NCI-H1092 (cell line): ENCODE measurements at places on chromosomes 16 and 17.
A peak's percentile ranks its signal among the peaks of the same experiment; 100 is the strongest.

DNA sequence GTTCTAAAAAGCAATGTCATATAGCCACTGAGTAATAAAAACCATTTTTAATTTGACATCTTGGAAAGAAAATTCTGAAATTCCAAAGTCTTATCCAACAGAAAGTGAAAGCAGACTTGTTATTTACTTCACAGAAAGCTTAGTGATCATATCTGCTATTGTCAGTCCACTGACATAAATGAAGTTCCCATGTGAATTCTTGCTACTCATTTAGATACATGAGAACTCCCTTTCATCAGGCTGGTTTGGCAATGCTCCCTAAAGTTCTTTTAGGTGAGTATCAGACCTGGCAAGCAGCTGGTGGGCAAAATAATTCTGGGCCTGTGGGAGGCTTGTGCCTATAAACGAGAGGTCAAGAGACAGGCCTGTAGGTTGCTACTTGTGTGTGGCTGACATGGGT is 23.4 kb downstream of the NME2 start:
- DNase-seq, result no peak

DNA sequence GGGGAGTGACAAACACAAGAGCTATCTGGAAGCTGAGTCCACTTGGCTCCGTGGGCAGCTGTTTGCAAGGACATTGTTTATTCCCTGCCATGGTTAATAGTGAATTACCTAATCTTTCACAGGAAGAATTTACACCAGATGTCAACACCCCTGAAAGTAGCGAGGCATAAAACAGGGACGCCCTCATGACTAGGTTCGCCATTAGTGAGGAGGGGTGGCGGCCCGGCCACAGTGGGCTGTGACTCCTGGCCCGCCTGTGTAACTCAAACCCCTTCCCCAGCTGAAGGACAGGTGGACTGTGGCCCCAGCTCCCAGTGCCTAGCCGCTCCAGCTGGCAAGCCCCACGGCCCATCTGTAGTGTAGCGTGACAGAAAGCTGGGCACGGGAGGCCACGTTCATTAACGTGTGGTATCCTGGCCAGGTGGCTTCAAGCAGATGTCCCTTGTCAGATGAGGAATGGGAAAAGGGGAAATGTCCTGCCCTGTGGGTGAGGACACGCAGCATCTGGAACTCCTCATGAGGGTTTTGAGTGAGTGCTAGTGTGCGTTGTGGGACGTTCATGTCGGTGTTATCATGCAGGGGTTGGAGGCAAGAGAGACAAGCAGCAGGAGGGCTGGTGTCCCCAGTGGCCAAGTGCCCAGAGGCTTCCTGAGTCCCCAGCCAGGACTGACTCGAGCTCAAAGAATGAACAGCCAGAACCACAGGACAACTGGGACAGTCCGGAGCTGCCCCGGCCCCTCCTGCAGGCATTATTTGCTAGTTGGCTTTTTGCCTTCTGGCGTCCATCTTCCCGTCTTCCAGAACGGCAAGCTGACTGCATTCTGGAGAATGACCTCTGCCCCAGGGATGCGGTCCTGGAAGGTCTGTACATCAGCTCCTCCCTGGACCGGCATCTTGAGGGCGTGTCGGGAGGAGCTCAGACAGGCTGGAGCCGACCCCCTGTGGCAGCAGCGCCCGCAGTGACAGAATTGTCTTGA is 19.2 kb downstream of the KDM8 start:
- DNase-seq, result peak; percentile 49

DNA sequence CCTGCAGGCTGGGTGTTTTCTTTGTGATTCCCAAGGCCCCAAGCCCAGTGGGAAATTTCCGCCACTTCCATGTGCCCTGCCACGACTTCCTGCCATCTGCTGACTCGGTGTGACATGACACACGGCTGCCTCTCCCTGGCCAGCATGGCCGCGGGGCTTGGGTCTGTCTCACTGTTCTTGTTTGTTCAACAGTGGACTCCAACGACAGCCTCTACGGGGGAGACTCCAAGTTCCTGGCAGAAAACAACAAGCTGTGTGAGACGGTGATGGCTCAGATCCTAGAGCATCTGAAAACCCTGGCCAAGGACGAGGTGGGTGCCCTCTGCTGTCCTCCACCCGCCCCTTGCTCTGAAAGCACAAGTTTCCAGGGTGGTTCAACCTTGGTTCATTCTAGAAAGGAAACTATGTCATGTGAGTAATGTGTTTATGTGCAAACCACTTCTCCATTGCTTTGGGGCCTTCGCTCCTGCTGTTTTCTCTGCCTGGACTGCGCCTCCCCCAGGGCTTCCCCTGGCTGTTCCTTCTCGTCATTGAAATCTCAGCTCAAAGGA is 26.8 kb downstream of the KNOP1 start:
- DNase-seq, result no peak

GRCh38 chr17:34099859-34100515 is 155.1 kb upstream of the CCL2 start:
- DNase-seq, result no peak

- no peak for DNase-seq
Observed at GRCh38 chr17:72380120-72380519, 259.3 kb downstream of the SOX9 start.

DNA sequence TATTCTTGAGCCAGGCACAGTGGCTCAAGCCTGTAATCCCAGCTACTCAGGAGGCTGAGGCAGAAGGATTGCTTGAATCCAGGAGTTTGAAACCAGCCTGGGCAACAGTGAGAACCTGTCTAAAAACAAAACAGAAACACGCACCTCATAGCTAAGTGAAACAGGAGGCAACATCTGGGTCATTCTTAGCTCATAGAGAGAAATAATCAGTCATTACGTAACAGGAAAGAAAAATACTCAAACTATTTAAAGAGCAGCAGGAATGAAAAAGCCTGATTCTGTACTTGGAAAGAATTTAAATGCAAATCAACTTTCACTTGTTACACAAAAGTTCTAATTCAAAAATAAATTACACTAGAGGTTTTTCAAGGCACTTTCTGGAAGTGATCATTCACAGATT is 17.2 kb downstream of the CHCT1 start:
- no peak for DNase-seq

GRCh38 chr16:72291531-72291981 is 119.6 kb upstream of the PMFBP1 start:
- no peak for DNase-seq

DNA sequence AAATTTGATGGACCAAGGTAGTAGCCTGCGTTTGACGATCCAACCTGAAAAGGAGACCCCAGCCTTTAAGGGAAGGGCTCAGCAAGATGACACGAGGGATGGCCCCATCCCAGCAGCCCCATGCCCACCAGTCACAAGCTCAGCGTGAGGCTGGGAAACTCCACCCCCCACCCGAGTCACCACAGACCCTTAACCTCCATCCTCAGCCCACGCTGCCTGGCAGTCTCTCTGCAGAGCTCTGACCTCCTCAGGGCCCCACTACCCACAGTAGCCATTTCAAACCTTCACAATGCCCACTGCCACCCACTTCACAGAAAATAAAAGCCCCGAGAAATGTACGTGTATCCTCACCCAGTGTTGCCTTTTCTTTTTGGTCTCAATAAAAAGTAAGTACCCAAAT is 18.7 kb downstream of the USP36 start:
- DNase-seq, result no peak

GRCh38 chr16:63496282-63496681 is 1460.0 kb upstream of the CDH8 start:
- DNase-seq, result no peak

DNA sequence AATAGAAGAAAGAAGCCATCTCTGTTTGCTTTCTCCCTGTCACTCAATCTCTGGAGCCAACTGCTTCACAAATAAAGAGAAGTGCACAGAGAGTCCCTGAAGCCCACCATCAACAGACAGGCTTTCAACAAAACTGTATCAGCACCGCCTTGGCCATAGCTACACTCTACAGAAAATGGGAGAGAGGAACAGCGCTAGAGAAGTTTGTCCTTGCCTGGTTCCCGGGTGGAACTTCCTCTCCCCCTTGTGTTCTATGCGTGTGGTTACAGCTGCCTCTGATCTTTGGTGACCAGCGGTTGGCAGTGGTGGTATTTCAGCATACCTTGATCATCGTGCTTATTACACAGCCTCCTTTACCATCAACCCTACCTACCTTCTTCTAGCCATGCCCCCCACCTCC is 91.4 kb upstream of the CCL2 start:
- no peak for DNase-seq

DNA sequence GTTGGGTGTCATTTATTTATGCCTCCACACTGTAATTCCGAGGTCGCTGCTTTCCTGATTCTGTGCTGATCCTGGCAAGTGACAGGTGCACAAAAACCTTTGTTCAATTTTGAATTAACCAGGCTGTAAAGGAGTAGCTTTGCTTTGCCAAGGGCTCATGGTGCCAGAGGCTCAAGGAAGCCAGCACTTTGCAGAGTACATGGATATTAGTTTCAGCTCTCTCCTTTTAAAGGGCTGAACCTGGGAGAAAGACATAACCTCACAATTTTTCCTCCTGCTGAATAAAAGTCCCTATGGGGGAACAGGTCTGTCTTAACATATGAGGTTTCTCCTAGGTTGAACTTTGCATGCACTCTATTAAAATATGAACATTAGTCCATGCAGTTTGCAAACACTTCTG is 227.6 kb upstream of the WSB1 start:
- no peak for DNase-seq

DNA sequence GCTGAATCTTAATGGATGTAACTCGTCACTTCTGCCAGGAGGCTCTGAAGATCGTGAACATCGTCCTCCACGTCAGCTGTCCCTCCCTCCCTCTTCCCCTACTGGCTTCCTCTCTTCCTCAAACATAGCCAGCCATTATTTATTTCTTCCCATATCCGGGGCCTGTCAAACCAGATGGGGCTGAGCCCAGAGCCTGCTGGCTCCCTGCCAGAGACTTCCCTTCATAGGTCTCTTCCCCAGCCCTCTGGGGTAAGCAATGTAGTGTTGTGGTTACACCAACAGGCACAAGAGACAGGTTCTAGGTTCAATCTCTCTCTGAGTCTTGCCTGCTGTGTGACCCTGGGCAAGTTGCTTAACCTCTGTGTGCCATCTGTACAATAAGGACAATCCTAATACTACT is 40.1 kb upstream of the ZFP90 start:
- peak; percentile 29 for DNase-seq

GRCh38 chr17:48960834-48961515 is 7.4 kb downstream of the GIP start:
- no peak for DNase-seq

- no peak for DNase-seq
Observed at GRCh38 chr16:47493381-47494337, 32.5 kb downstream of the PHKB start.

DNA sequence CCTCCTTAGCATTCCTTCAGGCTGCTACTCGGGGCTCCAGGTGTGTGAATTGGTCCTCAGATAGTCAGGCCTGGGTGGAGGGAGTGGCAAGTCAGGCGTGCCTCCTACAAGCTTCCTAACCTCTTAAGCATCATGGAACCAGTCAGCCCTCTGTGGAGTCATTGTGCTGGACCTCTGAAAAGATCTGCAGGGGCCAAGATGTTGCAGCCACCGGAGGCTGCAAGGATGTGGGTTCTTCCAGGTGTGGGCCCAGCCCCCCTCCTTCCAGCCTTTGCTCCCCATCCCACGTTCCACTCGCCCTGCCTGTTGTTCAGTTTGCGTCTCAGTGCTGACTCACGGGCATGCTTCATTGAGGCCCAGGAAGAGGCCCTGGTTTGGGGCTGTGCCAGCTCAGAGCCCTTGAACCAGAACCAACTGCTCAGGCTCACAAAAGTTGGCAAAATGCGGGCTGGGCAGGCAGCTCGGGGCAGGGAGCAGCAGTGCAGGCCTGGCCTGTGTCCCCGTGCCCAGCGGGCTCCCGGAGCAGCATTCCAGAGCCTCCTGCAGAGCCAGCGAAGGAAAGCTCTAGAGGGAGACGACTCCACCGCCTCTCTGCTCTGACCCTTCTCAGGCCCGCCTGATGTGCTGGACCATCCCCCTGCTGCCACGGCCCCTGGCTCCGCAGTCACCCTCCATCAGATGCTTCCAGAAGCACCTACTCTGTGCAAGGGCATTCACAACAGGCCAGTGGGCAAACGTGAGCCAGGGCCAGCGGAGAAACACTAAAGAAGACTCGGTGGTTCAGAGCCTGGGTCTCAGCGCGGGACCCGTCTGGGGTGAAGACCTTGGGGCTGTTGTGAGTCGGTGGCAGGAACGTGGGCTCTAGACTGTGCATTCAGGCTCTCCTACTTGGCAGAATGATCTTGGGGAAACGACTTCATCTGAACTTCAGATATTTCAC is 7.5 kb downstream of the LDHD start:
- peak; percentile 74 for DNase-seq

DNA sequence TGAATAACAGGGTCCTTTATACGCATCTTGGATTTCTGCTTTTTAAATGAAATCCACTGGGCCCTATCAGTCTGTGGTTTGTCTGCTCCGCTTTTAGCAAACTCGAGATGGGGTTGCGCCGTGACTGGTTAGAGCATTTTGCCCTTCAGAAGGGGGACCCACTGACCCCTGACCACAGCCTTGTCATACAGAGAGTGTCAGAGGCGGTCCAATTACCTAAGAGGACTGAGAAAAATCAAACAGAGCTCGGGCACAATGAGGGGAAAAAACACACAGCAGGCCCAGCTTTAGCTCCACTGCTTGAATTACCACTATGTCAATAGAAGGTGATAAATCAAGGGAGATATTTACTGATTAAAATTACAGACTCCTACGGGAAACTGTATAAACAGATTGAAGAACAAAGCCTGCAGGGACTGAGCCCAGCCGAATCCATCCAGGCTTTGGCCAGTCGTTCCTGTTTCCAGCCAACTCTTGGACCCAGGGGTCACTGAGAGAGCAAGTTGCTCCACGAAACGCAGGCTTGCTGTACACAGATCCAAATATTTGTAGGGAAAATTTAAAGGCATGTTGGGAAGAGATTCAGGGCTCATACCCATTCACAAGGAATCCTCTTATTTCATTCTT is 131.9 kb upstream of the ZFHX3 start:
- peak; percentile 53 for DNase-seq

DNA sequence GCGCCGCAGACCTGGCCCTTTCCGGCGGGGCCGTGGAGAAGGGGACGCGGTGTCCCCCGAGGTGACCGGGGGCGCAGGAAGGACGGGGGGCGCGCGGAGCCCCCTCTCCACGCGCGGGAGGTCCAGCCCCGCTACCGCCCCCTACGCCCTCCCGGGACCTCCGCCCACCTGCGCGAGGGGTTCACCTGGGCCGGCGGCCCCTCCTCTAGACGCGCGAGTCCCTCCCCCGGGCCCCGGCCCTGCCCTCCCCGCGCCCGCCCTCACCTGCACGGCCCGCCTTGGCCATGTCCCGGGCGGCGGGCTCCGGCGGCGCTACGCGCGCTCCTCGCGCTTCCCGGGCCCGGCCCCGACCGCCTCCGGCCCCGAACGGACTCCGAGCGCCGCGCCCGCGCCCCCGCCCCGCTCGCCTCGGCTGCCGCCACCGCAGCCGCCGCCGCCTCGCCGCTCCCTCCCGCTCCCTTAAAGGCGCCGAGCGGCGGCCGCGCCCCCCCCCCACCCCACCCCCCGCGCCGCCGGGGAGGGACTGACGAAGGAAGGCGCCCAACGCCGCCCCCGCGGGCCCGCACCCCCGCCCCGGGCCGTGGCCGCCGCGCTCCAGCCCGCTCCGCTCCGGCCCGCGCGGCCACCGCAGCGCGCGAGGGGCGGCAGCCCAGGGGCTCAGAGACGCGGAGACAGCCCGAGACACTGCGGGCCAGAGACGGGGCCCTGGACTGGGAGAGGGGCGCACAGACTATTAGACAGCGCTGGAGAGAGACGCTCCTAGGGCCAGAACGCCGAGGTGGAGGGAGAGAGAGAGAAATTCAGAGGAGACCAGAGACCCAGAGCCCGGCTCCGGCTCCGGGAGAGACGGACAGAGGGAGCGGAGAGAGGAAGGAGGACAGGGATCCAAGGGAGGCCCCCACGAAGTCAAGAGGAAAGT is at the start of gene PITPNM3:
PITPNM3 (minus strand) TSS at position 435 of the 919 bp plus-strand sequence; CDS start at position 286, 149 bp downstream.
- DNase-seq, result no peak
